ENCODE measurements at places on chromosomes 16 and 17.

DNA sequence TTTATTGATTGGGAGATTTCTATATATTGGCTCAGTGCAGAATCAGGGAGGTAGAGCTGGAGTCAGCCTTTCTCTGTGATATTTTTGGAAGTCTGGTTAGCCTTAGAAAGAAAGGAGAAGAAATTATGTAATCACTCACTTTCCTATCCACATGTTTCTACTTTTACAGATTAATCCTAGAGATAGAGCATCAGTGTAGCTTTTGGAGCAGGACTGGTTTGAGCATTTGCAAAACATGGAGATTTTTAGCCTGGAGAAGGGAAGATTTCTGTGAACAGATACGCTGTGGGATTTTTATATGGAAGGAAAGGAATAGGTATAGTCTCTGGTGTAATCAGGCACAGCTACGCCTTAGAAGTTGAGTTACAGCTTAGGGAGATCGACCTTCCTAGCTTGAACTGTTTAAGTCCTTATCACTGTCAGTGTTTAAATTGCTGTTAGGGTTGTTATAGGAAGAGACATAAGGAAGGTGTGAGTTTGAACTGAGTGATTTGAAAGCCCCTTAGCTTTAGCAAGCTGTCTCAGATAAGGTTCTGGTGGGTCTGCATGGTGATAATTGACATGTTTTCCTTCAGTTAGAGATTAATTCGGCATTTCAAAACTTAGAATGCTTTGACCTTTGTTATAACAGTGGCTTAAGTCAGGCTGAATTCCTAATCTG is 20.5 kb downstream of the METTL9 start:
- no peak for DNase-seq

DNA sequence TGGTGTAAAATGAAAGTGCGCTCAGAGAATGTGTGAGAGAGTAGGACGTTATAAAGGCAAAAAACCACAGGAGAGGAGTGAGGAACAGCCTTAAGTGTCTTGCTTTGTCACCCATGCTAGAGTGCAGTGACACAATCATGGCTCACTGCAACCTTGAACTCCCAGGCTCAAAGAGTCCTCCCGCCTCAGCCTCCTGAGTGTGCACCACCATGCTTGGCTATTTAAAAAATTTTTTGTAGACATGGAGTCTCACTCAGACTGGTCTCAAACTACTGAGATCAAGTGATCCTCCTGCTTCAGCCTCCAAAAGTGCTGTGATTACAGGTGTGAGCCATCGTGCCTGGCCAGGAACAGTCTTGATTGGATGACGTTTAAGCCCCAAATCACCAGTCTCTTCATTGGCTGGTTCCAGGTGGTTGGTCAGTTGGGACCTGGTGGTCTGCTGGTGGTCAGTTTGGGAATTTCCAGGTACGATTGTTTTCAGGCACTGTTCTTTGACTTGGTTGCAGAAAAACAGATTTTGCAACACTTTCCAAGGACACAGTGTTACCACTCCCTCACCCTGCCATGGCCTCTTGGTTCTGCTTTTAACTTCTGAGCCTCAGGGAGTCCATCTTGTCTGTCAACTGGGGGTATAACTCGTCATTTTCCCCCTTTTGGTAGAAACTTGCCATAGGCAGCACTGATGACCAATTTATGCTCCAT is 21.2 kb downstream of the DHODH start:
- no peak for DNase-seq

DNA sequence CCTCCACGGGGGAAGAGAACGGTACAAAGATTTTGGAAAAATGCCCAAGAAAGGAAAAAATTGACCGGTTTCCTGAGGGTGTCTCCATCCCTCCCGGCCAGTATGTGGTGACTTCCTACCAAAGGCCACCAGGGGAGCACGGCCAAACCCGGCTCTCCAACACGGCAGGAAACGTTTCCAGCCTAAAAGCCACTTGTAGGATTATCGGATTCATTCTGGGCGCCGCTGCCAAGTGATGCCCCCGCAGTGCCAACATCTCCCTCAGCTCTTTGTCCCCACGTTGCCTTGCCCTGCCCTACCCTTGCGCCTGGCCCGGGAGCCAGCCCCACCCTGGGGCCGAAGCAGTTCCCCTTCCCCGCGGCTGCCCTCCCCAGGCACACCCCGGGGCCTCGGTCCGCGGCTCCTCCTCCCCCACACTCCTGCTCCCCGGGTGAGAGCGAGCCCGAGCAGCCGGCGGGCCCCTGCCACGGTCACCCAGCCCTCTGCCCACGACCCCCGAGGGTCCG is 688 bp downstream of the CRK start:
- DNase-seq: no peak

GRCh38 chr17:811051-811784 is 29.1 kb downstream of the MRM3 start:
- no peak for DNase-seq

GRCh38 chr17:78717431-78717980 is 64.6 kb downstream of the CYTH1 start:
- no peak for DNase-seq

DNA sequence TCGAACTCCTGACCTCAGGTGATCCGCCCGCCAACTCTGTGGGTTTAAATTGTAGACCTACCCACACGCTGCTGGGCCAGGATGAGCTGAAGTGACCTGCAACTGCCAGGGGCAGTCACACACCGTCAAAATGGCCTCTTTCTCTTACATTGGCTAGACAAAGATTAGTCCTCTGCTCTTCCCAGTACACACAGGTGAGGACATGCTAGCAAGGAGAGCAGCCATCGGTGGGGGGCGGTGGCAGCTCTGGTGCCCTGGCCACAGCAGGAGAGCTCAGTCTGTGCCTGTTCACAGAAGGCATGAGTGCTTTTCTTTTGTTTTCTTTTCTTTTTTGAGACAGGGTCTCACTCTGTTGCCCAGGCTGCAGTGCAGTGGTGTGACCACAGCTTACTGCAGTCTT is 29.7 kb downstream of the WIPI1 start:
- DNase-seq: no peak

- no peak for DNase-seq
Observed at GRCh38 chr17:70093163-70093562, 18.1 kb downstream of the KCNJ16 start.

Measured in iPS DF 6.9 (cell line).